ENCODE measurements at places on chromosomes 7 and 10.

- no peak for DNase-seq
Measured at GRCh38 chr7:148773334-148773733, 74.6 kb downstream of the CUL1 start.

GRCh38 chr10:32985775-32986350, 27.8 kb upstream of the ITGB1 start:
- DNase-seq = peak; percentile 97

GRCh38 chr10:69352569-69353264, 64.0 kb downstream of the TACR2 start:
- DNase-seq = peak; percentile 74

GRCh38 chr7:155531681-155532080, 14.7 kb downstream of the CNPY1 start:
- no peak for DNase-seq

- no peak for DNase-seq
Measured at GRCh38 chr10:77635402-77636227, 2.0 kb downstream of the KCNMA1 start.

GRCh38 chr10:79941146-79941545, 7.8 kb downstream of the SFTPD start:
- no peak for DNase-seq

DNA sequence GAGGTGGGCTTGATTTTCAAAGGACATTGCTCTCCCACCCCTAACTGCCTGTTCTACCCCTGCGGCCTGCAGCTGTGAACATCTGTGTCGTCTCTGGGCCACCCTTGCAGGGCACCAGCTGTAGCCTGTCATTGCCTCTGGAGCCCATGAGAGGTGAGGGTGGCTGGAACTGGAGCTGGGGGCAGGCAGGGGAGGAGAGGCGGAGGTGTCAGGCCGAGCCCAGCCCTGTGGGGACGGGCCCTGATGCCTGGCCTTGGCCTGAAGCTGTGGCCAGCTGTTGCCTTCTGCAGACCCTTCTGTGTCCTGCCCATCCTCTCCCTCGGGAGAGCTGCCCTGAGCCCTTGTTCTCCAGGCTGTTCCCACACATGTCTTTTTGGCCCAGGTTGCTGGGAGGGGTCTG, 44.5 kb downstream of the PALD1 start:
- no peak for DNase-seq

DNA sequence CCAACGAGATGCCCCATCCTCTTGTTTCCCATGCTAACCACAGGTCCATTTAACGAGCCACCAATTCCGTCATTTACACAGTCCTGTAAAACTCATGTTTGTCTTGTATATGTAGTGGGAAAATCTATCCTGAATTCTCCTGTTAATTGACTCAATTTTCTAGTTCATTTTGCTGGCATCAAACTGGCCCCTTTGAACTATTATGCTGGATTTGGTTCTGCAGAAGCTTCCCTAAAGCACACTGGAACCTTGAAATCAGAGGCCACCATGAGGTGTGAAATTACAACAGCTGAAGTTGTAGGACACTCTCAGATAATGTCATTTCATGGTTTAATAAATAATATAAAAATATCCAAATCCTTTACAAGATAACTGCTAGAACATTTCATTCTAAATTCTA, 129.8 kb upstream of the AKR1E2 start:
- DNase-seq = no peak

GRCh38 chr7:123864436-123864835, 19.5 kb downstream of the HYAL4 start:
- DNase-seq = no peak

All from fibroblast of mammary gland (primary cell).